ENCODE measurements at places on chromosomes 7 and 10.

DNA sequence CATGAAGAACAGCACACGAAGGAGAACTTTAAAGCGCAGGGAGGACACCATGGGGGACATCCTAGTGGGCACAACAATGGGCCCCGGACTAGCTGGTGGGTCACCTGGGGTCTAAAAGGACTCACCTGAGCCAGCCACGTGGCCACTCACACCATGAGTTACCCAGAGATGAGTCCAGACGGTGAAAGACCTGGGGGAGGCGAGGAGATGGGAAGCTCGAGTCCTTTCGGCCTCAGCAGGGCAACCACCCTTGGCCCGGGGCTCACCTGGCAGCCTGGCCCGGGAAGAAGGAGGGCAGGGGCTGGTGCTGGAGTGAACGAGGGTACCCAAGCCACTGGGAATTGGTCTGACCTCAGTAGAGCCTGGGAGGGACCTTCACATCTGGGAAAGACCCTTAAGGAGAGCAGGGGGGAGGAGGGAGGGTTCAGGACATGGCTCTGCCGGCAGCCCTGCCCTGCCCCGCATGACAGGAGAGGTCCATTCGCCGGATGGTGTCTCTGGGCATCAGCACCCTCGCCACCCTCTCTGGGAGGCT lies 5.7 kb downstream of the GIGYF1 start:
- DNase-seq, result no peak

GRCh38 chr7:33145156-33145555 lies 15.8 kb downstream of the BBS9 start:
- no peak for DNase-seq

GRCh38 chr7:110870926-110871325 lies 220.0 kb upstream of the LRRN3 start:
- no peak for DNase-seq

- DNase-seq, result no peak
Observed at GRCh38 chr7:80088705-80089104, 45.9 kb upstream of the GNAI1 start.

DNA sequence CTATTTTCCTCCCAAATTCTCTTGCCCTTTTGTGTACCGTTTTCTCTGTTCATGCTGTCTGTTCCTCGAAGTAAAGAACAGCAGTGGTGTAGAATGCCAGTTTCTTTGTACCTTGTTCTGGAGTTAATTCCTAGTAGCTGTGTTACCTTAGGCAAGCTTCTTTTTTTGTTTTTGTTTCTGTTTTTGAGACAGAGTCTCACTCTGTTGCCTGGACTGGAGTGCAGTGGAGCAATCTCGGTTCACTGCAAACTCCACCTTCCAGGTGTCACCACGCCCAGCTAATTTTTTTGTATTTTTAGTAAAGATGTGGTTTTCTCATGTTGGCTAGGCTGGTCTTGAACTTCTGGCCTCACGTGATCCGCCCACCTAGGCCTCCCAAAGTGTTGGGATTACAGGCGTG lies 221.2 kb downstream of the BBS9 start:
- no peak for DNase-seq

- peak; percentile 55 for DNase-seq
Observed at GRCh38 chr7:106022193-106022821, 59.2 kb downstream of the CDHR3 start.

DNA sequence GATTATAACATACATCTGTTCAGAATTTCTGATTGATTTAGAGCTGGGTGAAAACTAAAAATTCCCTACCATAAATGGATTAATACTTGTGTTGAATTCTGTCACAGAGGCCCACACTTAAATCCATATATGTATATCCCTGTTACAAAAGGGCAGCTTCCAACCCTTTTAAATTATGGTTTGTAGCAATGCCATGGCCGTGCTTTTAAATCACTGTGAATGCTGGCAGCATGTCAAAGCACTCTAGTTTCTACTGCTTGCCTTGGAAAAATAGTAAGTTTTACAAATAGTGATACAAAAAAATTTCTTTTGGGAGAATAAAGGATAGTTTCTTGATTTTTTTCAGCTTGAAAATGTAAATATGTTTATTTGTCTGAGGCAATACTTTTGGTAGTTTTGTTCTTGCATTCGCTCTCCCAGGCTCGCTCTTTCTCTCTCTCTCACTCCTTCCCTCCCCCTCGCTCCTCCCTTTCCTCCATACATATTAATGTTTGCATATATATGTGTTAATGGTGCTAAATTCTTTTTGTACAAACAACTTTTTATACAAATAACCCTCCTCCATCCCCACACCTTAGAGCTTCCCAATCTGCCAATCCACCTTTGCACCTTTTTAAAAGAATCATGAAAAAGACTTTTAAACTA lies 29.8 kb downstream of the TES start:
- DNase-seq, result no peak

- DNase-seq, result no peak
Observed at GRCh38 chr7:134561-135256, 57.7 kb upstream of the FAM20C start.

DNA sequence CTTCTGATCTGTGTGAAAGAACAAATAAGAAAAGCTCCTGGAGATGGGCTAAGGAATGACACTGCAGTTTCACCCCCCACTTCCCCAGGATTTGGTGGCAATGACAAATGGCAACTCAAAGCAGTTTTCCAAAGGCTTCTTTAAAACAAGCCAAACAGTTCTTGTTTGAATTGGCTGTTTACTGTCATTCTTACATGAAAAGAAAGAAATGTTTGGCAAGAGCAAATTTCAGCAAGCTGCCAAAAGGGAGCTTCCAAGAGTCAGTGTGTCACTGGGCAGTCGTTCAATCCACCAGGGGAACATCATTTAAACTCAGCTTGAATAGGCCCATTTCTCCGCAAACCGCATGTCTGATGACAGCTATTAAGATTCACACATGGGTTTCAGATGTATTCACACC lies 119.0 kb upstream of the RHOBTB1 start:
- DNase-seq, result no peak

DNA sequence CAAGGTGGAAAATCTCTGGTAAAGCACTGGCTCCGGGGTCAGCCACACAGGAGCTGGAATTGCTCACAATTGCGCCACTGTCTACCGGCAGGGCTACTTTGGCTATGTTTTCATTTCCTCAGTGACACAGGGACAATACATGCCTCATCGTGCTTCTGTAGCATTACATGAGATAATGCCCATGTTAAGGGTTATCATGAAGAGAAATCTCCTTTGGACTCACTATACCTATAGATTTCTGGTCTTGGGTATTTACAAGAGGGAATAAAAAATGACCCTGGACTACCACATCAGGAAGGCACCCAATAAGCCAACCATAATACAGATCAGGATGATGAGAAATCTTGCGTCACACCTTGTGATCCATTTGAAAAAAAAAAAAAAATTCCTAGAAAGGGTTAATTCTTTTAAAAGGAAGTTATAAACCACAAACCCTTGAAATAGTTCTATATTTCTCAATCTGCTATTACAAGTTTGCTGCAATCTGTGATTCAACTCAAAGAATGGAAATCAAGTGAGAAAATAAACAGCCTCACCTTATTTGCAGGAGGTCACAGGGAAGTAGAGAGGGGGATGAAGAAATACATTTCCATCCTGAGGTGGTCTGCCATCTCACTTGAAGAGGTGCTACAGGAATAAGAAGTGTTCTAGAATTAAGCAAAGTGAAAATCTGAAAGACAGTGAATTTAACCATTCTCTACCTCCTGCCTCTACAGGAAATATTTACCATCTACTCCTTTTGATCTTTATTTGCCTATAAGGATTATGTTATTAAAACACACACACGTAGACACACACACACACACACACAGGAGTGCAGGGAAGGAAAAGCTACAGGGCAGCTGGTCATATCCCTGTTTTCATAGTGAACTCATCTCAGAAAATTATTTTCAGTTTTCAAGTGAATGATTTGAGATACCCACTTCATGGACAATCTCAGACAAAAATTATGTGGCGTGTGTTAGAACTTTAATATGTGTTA lies 231.3 kb upstream of the CELF2 start:
- no peak for DNase-seq

- DNase-seq, result no peak
Observed at GRCh38 chr10:132136097-132136521, 50.6 kb upstream of the DPYSL4 start.

GRCh38 chr10:123301077-123301857 lies 147.1 kb downstream of the BUB3 start:
- no peak for DNase-seq

DNA sequence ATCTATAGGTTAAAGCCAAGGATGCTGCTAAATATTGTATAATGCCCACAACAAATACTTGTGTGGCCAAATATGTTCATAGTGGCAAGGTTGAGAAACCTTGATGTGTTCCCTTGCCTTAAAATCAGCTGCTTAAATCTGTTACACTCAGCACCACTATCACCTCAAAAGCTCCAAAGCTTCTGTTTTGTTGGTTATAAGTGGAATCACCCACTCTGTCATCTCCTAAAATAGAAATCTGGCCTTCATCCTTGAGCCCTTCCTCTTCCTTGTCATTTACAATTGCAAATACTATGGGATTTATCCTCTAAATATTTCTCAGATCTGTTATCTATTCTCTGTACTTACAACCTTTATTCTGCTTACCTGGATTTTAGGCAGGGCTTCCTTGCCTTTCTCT lies 61.4 kb downstream of the CPED1 start:
- no peak for DNase-seq

Measured in activated T-helper 1 cell treated with anti-CD3 and anti-CD28 coated beads, Interleukin-2, amount 50 U/mL, for 16 hours (primary cell).